ENCODE measurements at places on chromosomes 6 and 20.

GRCh38 chr6:41560431-41561192 is 14.4 kb downstream of the FOXP4 start:
- DNase-seq, result peak; percentile 92

DNA sequence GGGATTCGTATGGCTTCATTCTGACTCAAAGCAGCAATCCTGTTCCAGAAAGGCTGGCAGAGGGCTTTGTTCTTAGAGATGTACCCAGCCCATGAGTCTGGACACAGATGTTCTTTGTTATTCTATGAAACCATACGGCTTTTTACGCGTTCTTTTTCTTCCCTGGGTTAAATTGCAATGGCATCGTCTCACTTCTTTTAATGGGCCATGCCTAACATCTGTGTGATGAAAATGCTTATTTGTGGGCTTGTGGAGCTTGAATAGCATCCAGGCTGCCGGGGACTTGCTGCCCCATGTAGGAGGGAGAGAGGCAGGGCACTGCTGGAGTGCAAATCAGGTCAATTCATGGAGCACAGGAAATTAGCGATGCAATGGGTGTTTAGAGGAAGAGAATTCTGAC is 19.4 kb downstream of the FAM50B start:
- DNase-seq, result no peak

DNA sequence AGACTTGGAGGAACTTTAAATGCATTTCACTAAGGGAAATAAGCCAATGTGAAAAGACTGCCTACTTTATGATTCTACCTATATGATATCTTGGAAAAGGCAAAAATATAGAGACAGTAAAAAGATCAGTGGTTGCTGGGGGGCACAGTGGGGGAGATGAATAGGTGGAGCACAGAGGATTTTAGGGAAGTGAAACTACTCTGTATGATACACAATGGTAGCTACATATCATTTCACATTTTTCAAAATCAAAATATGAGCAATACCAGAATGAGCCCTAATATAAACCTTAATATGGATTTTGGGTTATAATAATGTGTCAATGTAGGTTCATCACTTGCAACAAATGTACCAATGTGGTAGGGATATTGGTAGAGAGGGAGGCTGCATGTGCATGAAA is 161.4 kb upstream of the HTR1E start:
- no peak for DNase-seq

GRCh38 chr6:2982426-2983117 is 11.2 kb upstream of the SERPINB6 start:
- no peak for DNase-seq

DNA sequence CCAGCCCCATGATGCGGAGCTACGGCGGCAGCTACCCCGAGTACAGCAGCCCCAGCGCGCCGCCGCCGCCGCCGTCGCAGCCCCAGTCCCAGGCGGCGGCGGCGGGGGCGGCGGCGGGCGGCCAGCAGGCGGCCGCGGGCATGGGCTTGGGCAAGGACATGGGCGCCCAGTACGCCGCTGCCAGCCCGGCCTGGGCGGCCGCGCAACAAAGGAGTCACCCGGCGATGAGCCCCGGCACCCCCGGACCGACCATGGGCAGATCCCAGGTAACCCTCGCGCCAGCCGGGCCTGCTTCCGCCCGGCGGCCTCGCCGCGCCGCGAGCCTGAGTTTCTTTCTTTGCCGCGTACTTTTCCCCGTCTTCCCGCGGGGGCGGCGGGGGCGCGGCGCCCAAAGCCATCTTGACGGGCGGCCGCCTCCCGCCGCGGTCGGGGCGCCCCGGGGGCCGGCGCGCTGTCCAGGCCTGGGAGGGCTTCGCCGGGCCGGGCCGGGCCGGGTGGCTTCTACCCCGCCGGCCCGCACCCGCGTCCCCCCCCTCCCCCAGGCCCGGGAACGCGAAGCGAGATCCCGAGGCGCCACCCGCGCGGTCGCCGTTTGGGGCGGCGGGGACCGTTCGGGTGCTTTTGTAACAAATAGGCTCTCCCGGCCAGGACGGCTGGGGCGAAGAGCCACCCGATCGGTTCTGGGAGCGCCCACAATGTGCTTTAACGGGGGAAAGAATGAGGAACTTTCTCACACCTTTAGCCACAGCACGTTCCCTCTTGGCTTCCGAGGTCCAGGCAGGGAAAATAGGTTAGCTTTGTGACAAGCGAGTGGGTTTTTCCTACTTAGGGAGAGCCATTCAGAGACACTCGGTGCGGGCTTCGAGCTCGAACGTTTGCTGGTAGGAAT is 2.3 kb downstream of the ARID1B start:
- DNase-seq, result peak; percentile 63

GRCh38 chr6:38034274-38034914 is 214.9 kb downstream of the ZFAND3 start:
- DNase-seq, result peak; percentile 41

DNA sequence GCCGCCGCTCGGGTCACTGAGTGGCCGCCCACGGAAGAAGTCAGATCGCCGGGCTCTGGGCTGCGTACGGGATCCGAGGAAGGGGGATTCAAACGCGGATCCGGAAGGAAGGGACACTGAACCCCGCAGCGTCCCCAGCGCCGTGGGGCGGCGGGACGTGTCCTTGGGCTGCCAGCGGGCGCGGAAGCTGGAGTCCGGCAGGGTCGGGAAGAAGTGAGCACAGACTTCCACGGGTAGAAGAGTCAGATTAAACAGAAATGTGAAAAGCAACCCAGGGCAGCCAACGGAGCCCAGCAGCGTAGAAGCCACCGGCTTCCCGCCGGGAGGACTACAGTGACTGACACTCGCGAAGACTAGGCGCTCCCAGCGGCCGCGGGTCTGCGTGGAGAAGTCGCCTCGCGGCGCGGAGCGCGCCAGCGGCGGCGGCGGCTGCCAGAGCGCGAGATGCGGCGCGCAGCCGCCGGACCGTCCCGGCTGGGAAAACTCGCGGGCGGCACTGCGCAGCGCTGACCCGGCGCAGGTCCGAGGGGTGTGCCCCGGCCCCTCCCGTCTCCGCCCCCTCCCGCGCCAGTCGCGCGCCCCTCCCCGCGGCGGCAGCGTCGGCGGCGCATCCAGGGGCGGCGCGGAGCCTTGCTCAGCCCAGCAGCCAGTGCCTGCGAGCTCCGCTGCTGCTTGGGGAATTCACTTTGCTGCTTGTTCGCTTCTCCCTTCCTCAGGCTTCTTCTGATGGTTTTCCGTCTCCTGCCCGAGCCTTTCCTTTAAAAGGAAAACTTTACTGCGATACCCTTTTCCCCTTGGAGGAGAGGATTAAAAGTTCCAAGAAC is at the start of gene SAMD5:
Gene SAMD5, plus strand, starts transcription at position 649 of the 824 bp plus-strand sequence. CDS start 239 bp downstream, outside the sequence.
- peak; percentile 24 for DNase-seq

DNA sequence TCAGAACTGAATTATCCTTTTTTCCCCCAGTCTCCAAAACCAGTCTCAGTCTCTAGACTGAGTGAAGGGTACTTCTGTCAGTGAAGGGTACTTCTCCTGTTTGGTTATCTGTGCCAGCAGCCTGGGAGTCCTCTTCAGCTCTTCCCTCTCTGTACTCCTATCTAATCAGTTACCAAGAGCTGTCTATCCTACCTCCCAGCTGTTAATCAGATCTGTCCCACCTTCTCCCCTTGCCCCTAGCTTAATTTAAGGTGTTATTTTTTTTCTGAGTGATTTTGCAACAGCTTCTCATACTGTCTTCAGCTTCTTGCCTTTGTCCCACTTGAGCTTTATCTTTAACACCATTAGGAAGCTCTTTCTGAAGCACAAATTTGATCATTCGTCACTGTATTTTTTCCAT is 491.9 kb upstream of the SOX4 start:
- no peak for DNase-seq

GRCh38 chr6:161091151-161091550 is 99.6 kb downstream of the MAP3K4 start:
- no peak for DNase-seq

GRCh38 chr6:105317607-105318533 is 85.0 kb downstream of the PREP start:
- DNase-seq, result no peak

GRCh38 chr6:49038294-49038822 is 424.7 kb downstream of the MMUT start:
- no peak for DNase-seq

GRCh38 chr20:62494980-62495748 is 19.4 kb upstream of the GATA5 start:
- DNase-seq, result no peak

- DNase-seq, result peak; percentile 69
These were observed at the start of gene RNF217 for GRCh38 chr6:124961777-124962638. Gene RNF217 (plus strand): TSS chr6:124962437. CDS start chr6:124962545, 108 bp downstream.

DNA sequence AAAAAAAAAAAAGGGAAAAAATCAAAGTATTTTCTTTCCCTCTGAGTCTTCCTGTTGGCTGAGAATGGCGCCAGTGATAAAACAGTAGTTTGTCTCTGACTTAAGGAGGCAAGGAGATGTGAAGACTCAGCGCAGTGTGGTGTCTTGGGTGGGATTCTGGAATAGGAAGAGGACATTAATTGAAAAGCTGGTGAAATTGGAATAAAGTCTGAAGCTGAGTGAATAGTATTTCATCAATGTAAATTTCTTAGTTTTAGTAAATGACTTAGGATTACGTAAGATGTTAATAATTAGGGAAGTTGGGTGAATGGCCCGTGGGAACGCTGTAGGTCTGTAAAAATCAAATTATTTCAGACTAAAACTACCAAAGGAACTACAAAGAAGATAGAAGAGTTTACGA is 122.8 kb upstream of the ZNF217 start:
- no peak for DNase-seq

DNA sequence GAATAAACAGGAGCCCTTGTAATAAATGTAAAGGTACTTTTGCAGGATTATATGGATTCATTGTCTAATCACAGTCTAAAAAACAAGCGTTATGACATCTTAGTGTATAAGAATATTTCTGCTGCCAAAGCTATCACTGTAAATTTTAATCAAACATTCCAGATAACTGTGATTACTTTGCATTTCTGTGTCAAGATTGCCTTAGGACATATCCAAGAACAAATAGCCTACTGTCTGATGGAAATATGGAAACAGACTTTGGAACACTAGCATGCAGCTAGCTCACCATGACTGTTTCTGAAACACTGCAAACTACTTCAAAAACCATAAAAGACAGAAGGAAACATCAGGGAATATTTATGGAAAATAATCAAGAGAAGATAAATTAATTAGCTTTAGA is 248.7 kb upstream of the ASCC3 start:
- DNase-seq, result no peak

- no peak for DNase-seq
These were observed 560.5 kb downstream of the PKHD1 start for GRCh38 chr6:51526922-51527321.

GRCh38 chr20:24684421-24684871 is 215.0 kb downstream of the SYNDIG1 start:
- DNase-seq, result peak; percentile 27

- no peak for DNase-seq
These were observed 26.2 kb upstream of the HDAC2 start for GRCh38 chr6:113997116-113997515.

GRCh38 chr6:35497571-35498421 is 917 bp upstream of the TEAD3 start:
- peak; percentile 60 for DNase-seq

DNA sequence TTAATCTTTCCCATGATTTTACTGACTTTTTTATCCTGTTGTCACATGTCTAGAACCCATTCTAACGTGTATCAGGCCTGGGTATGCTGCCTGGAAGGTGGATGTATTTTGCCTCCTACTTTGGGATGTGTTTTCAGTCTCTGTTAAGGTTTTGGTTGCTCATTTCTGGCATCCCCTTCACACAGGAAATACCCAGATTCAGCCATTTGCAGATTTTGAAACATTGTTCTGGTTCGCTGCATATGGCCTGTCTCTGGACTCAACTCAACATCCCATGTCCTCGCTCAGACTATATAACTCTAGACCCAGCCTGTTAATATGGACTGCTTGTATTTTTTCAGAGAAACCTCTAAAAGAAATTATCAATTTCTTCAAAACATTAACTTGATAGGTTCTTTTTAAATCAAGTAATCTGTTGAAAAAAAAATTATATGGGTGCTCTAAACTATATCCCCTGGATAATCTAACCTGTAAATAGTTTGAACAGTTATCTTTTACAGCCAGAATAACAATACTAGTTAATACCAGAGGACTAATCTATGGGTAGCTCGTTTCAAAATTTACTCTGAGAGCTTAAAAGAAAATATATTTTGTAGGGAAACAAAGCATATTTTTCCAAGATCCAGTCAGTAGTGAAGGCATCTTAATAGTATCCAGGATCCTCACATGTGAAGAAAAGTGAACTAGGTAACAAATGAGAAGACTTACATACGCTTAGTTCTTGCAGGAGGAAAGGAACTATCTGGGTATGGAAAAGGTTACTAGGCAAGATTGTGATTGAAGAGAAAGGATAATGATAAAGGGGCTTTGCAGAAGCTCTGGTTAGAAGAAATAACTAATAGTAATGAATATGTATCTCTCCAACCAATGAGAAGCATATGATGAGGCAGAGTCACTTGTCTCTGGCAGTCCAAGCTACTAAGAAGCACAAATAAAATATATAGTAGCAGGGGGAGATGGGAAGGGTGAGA is 23.4 kb upstream of the HLA-DQB1 start:
- no peak for DNase-seq

- no peak for DNase-seq
These were observed 35.4 kb downstream of the VAPB start for GRCh38 chr20:58424218-58424969.

DNA sequence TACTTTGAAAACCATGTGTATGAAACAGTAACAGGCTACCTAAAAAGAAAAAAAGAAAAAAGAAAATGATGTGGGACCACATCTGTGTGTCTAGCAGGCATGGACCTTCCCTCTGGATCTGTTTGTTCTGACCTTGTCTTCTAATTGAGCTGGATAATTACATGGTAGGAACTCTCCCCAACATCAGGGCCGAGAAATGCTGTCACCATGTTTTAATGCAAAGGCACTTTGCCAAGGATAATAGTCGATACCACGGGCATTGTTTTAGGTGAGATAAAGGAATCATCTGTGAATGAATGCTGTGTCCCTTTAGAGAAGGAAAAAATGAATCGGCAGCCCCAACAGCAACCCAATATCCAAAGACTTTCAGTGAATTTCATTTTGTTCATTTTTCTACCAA is 149.1 kb downstream of the ZDHHC14 start:
- DNase-seq, result no peak

- DNase-seq, result no peak
These were observed 197.0 kb downstream of the CLIC5 start for GRCh38 chr6:45818655-45819054.

DNA sequence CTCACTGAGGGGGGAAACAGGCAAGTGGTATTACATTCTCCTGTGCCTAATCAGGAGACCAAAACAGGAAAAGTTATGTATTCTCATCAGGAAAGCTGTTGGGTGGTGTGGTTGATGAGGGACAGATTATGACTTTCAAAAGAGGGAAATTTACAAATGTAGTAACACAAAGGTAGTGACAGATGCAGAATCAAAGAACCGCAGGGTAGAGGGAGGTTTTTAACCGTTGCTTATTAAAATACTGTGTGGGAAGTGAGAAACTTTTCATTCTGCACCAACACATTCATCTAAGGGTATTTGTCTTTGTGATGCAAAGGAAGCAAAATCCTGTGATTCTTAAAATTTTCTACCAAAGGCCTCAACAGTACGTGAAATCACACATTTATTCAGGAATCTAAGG is 288.2 kb upstream of the MAN1A1 start:
- DNase-seq, result peak; percentile 23

- no peak for DNase-seq
These were observed 57.1 kb downstream of the ITCH start for GRCh38 chr20:34420146-34420545.

Measured in KBM-7 (cell line).